ENCODE measurements at places on chromosomes 4 and X.

GRCh38 chrX:10011991-10012390 is 44.8 kb downstream of the CLDN34 start:
- DNase-seq = no peak

DNA sequence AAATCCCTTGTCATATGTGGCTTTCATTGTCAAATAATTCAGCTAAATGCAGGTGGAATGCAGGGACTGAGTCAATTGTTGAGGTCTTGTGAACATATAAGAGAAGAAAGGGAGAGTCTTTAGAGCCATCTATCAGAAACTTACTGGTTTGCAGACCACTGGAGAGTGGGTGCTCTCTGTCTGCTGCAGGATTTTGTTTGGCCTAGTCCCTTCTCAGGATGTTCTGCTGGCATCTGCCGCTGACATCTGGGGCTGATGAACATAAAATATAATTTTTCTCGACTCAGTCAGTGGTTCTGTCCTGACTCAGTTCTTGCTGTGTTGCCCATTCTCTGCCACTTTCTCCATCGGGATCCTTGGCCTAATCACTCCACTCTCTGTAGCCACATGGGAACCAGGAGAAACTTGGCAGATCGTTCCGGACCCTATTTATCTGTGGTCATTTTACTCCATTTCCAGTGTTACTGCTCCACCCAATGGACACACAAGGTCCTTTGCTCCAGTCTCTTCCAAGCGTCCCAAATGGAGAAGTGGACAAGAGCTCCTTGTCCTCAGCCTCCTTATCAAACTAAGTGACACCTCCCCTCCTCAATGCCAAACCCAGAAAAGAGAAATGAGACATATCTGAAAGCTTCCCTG is 436.2 kb downstream of the FAT4 start:
- peak; percentile 17 for DNase-seq

- no peak for DNase-seq
Observed at GRCh38 chrX:3743801-3744439, 30.5 kb upstream of the PRKX start.

DNA sequence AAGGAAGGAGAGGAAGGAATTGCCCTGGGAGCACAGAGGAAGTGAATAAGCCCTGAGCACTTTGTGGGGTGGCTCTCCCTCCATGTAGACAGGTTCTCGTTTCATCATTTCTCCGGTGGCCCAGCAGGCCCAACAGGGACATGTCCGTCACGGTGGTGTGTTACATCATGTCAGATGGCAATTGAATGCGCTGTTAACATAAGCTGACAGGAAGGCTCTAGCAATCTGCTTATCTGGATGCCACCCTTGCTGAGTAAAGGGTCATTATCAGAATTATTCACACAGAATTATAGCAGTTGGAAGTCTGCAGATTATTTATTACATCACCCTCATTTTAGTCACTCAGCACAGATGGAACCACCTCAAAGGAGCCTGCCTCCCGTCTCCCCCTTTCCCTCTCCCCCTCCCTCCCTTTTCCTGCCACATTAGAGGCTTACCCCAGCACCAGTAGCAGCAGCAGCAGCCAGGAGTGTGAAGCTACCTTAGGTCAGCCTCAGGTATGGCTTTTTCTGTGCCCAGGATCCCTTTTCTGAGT is 124.3 kb upstream of the TRIM2 start:
- DNase-seq = no peak

DNA sequence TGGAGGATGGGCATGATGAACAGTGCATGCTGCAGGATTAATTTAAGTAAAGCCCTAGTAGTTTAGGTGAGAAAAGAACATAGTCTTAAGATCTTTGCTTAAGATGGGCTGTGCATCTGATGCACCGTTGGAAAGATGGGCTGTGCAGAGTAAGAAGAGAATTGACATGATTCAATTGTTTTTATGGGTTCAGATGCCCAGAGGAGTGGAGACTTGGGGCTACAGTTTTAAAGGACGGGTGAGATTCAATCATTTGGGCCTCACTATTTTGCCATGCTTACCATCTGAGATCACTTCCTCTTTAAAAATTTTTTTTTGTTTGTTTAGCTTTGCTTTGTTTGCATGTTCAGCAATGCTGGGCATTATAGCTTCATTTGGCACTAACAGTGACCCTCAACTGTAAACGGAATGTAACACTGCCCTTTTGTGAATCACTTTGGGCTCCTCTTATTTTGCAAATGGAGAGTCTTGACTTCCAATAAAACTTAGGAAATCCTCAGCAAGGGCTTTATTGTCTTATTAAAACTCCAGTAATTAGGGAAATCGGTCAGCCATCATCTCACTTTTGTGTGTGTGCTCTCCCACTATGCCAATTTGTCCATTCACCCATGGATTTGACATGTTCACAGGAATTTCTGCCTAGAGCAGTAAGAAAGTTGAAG is 216.1 kb upstream of the TLL1 start:
- no peak for DNase-seq

GRCh38 chr4:48725414-48725813 is 54.7 kb downstream of the FRYL start:
- no peak for DNase-seq

- peak; percentile 13 for DNase-seq
Observed at GRCh38 chr4:182808673-182809416, 108.3 kb downstream of the DCTD start.

- DNase-seq = no peak
Observed at GRCh38 chr4:74327762-74328161, 19.5 kb downstream of the EPGN start.

GRCh38 chr4:119647558-119647957 is 19.0 kb upstream of the PDE5A start:
- DNase-seq = peak; percentile 51

DNA sequence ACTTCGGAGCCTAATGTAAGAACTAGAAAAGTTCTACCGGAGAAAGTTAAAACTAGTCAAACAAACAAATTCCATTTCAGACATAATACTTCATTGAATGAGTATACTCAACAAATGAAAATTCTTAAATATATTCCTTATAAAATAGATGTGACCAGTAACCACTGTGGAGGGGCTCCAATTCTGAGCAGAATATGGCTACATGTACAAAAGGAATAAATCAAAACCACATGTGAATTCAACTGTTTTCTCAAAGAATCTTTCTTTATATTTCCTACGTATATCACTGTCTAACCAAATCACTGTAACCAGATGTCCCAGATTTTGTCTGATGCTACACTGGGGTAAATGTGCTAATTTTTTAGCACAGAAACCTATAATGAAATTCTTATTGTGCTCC is 49.0 kb downstream of the HTN1 start:
- no peak for DNase-seq

- no peak for DNase-seq
Observed at GRCh38 chrX:153674219-153674851, 722 bp upstream of the PNCK start.

DNA sequence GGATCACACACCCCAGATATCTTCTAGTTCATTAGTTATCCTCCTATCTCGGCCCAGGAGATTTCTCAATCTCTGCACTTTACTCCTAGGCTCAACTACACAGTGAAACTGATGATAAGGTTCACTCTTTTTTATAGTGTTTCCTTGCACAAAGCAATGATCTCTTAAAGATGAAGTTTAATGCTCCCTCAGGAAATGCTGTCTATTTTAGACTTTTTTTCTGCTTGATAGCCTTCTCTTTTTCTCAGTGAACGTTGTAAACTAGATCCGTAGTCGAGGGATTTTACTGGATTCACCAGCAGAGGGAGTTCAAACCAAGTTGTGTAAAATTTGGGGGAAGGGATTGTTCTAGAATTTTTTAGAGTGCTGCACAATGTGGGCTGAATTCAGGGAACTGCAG is 269.6 kb downstream of the GBA3 start:
- DNase-seq = no peak
